ENCODE measurements at places on chromosomes 1 and 21. TPM values are rescaled to one million over a fixed set of nuclear protein-coding genes. Genes with fewer than 3 reads are reported as not detected.

Gene KCNA2
- total RNA-seq: not detected

Gene LMX1A
- not detected for total RNA-seq

Gene C1orf116
- 0.40 TPM for total RNA-seq

Gene SERINC2
- 27.8 TPM for total RNA-seq

Gene IL10
- not detected for total RNA-seq

Gene BEND5
- 9.2 TPM for total RNA-seq

Gene CGN
- 0.52 TPM for total RNA-seq

Gene LMOD1
- 1.0 TPM for total RNA-seq

Gene FAM89A
- 5.1 TPM for total RNA-seq

Gene CHRM3
- total RNA-seq: 0.13 TPM

Gene RGS8
- total RNA-seq: not detected

Gene PCNX2
- 10.9 TPM for total RNA-seq

Gene DSCAM
- under 0.01 TPM for total RNA-seq

Gene LRRC53
- total RNA-seq: not detected

Gene OPRD1
- total RNA-seq: 0.16 TPM

Gene PPM1J
- total RNA-seq: 0.88 TPM

Gene MAB21L3
- total RNA-seq: not detected

Gene EPHB2
- 22.4 TPM for total RNA-seq

Gene PLPP3
- 283 TPM for total RNA-seq

Gene ANGPTL3
- total RNA-seq: not detected

Gene ATP5PB
- total RNA-seq: 275 TPM

Gene DIO1
- total RNA-seq: not detected

Gene FCGR3B
- not detected for total RNA-seq

Gene SH3D21
- total RNA-seq: 4.9 TPM

Gene CA14
- total RNA-seq: not detected

Gene GSTM5
- total RNA-seq: 4.9 TPM

Gene GREM2
- not detected for total RNA-seq

Gene GUCA2A
- total RNA-seq: not detected

Gene AIM2
- total RNA-seq: 0.13 TPM

Gene LRP8
- total RNA-seq: 2.1 TPM

Gene CBR3
- total RNA-seq: 19.4 TPM

Gene AK5
- total RNA-seq: 14.7 TPM

Gene ZFYVE9
- 14.2 TPM for total RNA-seq

Gene SPATA1
- total RNA-seq: under 0.01 TPM

Gene TMEM51
- 21.6 TPM for total RNA-seq

Gene FAM72D
- total RNA-seq: 0.40 TPM

Gene ESRRG
- 0.65 TPM for total RNA-seq

Gene KIF21B
- 1.9 TPM for total RNA-seq

Gene COL8A2
- 0.24 TPM for total RNA-seq

Gene NECTIN4
- 0.65 TPM for total RNA-seq

Gene SSR2
- total RNA-seq: 558 TPM

Gene C1QA
- not detected for total RNA-seq

Gene FAAH
- total RNA-seq: 0.72 TPM

Gene TMEM63A
- total RNA-seq: 25.4 TPM

Gene MXRA8
- 281 TPM for total RNA-seq

Gene TMPRSS15
- not detected for total RNA-seq

Gene CATSPERE
- total RNA-seq: 0.13 TPM

Gene CELSR2
- 1.8 TPM for total RNA-seq

Gene FRRS1
- 5.0 TPM for total RNA-seq

Gene CYP4A22
- not detected for total RNA-seq

Gene BATF3
- total RNA-seq: 3.9 TPM

Gene ATP1A4
- total RNA-seq: not detected

Gene LCE7A
- not detected for total RNA-seq

Gene NCSTN
- 76.6 TPM for total RNA-seq

Gene TRIM45
- total RNA-seq: 2.5 TPM

Gene SLC45A1
- 4.3 TPM for total RNA-seq
